ENCODE measurements at places on chromosomes 5 and 9. TPM values are rescaled to one million over a fixed set of nuclear protein-coding genes. Genes with fewer than 3 reads are reported as not detected.

Gene GABRA6
- total RNA-seq, result not detected

Gene PLAC8L1
- total RNA-seq, result not detected

Gene GOLGA1
- 6.7 TPM for total RNA-seq

Gene YIPF5
- 105 TPM for total RNA-seq

Gene ASTN2
- total RNA-seq, result 14.7 TPM

Gene C7
- 0.26 TPM for total RNA-seq

Gene SLC25A2
- not detected for total RNA-seq

Gene PCA3
- total RNA-seq, result 0.26 TPM

Gene FAM221B
- not detected for total RNA-seq

Gene IL13
- not detected for total RNA-seq

Gene MGAT1
- total RNA-seq, result 63.5 TPM

Gene GNA14
- total RNA-seq, result 0.16 TPM

Gene ANXA2R
- 5.7 TPM for total RNA-seq

Gene POU5F2
- total RNA-seq, result 0.43 TPM

Gene DMRT3
- not detected for total RNA-seq

Gene RASGRF2
- total RNA-seq, result 12.0 TPM

Gene IFNK
- total RNA-seq, result not detected

Gene IFNB1
- total RNA-seq, result not detected

Gene TEK
- 15.6 TPM for total RNA-seq

Gene NTNG2
- 3.5 TPM for total RNA-seq
